Amniotic stem cell (primary cell): ENCODE measurements at places on chromosomes 11 and 22.

DNA sequence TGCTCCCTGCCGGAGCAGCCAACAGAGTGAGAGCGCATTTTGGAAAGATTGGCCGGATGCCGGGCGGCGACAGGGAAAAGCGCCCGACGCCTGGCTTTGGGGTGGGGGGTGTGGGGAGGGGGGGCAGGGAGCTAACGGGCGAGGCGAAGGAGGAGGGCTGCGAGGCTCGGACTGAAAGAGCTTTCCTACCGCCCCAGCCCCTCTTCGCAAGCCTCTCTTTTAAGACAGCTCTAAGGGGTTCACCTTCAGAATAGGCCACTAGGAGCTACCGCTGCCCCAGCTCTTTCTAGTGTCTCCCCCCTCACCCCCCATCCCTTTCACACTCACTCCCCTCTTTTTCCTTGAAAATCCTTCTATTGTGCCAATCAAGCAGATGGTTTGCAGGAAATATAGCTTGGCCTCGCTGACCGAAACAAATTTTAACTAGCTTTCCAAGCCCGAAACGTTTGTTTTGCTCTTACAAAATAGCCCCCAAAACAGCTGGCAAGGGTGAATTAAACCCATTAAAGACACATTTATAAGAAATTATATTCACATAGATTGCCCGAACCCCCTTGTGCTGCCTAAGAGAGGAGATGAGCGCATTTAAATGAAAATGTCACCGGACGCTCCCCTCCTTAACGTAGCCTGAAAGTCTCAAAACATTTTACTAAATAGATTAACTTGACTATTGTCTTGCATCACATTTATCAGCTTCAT is 3.7 kb upstream of the DBX1 start:
- DNase-seq, result no peak

DNA sequence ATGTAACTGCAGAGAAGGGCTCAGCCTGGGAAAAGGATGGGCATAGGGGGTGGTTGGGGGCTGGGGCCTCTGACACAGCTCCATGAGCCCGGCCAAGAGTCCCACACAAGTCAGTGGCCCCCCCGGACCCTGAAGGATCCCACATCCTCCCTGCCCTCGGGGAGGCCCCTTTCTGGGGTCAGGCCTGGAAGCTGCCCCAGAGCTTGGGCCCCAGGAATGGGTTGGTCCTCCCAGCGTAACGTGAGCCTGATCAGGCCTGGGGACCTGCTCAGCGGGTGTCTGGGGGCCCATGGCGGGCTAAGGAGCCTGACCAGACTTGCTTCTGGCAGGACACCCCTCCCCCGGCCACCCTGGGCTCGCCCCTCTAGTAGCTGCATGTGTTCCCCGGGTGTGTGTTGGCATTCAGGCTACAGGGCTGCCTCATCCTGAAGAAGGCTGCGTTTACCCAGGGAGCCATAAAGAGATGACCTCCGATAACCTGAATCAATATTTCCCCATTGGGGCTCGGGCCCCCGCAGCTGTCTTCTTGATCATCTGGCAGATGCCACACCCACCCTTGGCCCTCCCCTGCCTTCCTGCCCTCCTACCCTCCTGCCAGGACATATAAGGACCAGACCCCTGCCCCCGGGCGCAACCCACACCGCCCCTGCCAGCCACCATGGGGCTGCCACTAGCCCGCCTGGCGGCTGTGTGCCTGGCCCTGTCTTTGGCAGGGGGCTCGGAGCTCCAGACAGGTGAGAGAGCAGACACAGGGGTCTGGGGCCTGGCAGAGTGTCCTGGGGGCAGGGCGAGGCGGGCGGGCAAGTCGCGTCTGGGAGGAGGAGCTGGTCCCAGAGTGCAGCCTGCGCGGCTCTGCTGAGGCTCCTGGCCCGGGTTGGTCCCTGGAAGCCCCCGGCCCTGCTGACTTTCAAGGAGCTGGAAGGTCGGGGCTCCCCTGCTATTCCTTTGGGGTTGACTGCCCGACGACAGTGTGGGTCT is at the start of gene MUC2:
MUC2 (plus strand) TSS at position 631 of the 978 bp plus-strand sequence.
- DNase-seq, result no peak

DNA sequence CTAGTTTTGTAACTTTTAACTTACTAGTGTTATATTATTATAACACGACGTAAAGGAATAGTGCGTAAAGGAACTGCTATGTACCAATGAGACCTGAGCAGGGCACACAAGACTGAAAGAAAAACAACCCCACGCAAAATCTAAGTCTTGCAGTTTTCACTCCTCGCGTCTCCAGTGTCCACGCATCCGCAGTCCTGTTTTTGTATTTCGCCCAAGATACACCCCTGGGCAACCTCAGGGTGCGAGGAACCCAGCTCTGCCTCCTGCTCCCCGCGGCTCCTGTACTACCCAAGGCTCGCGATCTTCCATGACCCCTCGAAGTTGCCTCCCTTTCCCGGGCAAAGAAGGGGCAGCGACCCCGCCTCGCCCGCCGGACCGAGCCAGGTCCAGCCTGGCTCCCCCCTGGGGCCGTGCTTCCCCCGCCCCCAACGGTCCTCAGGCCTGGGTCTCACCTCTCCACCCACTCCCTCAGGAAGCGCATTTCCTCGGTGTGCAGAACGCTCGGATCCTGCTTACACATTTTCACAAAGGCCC is 393 bp downstream of the ST13 start:
- DNase-seq, result no peak

DNA sequence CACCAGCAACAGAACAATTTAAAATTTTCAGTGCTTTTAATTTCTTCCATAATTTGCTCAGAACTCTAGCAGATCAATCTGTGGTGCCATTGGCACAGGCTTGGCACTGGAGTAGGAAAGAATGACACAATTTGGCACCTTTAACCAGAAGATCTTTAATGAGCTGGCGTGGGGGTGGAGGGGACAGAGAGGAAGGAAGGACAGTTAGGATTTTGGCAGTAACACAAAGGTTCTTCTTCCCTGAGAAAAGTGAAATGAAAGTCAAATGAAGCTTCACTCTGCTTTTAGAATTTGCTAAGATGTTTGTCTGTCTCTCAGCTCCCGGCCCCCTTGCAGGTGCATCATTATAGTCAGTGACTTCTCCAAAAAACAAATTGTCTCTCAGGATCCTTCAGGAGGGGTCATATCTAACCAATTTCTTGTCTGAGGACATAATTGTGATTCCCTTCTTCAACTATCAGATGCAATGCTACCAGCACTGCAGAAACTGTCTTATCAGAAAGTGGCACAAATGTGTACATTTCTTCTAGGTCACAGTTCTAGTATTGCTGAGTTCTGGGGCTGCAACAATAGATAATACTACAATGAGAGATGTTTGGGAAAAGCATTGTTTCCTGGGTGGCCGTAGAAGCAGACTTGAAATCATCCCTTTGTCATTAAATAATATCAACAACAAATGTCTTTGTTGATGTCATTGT is 66.8 kb downstream of the CSTPP1 start:
- no peak for DNase-seq

GRCh38 chr22:25696763-25697162 is 45.2 kb upstream of the MYO18B start:
- no peak for DNase-seq

DNA sequence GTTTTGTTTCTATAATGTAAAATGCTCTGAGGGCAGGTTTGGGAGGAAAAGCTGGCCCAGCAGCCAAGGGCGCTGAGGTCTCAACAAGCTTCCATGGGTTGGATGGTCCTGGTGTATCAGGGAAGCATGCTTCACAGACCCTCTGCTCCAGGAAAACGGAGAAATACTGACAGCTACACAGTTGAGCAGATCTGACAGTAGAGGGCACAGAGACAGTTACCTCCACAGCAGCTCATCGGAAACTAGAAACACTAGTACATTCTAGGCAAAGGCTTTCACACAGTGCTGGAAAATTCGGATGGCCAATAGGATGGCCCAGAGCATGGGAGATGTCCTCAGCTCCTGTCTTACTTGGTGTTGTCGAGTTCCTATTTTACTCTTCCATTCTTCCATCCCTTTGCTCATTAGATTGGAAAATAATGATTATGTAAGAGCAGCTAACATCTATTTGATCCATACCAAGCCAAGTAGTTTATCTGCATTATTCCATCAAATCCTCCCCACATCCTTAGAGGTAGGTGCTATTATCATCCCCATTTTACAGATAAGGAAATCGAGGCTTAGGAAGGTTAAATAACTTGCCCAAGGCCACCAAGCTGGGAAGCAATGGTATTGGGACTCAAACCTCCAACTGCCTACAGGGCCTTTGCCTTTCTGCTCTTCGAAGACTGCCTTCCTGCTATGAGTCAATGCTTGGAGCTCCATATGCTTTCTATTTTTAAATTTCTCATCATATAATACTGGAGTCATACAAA is 28.3 kb downstream of the LMO2 start:
- no peak for DNase-seq

- DNase-seq, result no peak
Observed at GRCh38 chr22:17570851-17571631, 7.7 kb downstream of the SLC25A18 start.

DNA sequence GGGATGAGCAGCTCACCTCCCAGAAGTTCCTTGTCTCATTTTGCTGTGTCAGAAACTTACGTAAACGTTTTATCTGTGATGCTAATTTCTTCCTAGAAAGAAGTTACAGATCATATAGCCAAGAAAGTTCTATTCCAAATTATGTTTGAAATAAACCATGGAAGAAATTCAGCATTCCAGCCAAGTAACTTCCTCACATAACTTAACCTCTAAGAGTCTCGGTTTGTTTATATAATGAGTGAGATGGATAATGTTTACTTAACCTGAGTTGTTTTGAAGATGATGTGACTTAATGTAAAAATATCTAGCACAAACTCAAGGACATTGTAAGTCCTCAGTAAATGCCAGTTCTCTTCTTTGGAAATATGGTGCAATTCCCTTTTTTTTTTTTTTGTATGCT is 8.9 kb upstream of the MUC15 start:
- DNase-seq, result no peak

GRCh38 chr11:106763501-106763900 is 254.8 kb downstream of the GUCY1A2 start:
- no peak for DNase-seq

- no peak for DNase-seq
Observed at GRCh38 chr11:2799881-2800654, 85.5 kb downstream of the CDKN1C start.

DNA sequence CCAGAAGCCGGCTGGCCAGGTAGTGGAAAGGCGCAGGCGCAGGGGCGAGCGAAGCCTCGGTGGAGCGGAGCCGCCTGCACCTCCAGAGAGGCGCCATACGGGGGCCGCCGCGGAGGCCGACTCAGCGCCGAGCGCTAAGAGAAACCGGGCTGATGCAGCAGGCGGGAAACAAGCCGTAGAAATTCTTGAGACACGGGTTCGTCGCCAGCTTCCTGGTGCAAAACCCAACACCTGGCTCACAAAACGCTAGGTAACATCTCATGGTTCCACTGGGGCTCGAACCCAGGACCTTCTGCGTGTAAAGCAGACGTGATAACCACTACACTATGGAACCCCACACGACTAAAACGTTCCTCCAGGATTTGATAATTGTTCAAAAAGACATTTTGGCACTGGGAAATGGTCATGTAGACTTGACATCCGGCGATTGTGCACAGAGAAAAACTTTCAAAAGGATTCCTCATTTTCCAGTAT is 39.1 kb downstream of the OR4D9 start:
- DNase-seq, result peak; percentile 94

GRCh38 chr11:17526326-17526725 is 17.9 kb downstream of the USH1C start:
- no peak for DNase-seq

GRCh38 chr11:86201371-86201884 is 43.1 kb upstream of the EED start:
- DNase-seq, result no peak

DNA sequence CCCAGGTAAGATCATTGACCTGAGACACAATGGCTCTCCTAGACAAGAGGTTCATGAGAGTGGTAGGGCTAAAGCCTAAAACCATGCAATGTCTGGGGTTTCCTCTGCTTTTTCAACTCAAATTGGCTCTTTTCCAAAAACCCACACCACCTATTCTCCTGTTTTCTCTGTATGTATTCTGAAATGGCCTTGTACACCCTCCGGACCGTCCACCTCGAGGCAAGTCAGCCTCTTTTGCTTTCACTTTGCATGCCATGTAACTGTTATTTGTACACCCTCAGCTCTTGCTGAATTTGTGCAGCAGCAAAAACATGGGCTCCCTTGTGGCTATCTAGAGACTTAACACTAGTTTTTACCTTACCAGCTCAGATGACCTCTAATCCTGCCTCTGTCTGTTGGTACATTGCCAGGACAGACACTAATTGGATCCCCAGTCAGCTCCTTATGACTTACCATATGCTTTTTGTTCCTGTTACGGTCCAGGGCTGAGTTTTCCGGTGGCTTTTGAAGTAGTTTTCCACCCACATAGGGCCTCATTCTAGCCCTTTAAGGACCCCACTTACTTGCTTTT is 288.0 kb downstream of the SBF2 start:
- DNase-seq, result no peak

DNA sequence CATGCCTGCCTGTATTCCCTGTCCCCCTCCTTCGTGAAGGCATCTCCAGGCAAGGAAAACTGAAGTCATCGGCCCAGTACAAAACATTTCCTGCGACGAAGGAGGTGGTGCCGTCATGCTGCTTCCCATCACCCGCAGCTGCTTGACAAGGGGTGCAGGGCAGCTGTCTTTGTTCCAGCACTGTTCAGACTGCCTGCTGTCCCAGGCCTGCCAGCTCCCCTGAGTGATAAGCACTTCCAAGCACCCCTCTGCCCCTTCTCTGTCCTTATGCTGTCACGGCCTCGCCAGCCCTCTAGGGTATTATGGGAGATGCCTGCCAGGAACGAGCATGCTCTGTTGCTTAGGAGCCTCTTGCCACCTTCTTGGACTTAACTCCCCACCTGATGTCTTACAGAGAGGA is 37.1 kb upstream of the BSX start:
- no peak for DNase-seq

GRCh38 chr22:29030016-29030617 is 31.5 kb downstream of the C22orf31 start:
- no peak for DNase-seq

DNA sequence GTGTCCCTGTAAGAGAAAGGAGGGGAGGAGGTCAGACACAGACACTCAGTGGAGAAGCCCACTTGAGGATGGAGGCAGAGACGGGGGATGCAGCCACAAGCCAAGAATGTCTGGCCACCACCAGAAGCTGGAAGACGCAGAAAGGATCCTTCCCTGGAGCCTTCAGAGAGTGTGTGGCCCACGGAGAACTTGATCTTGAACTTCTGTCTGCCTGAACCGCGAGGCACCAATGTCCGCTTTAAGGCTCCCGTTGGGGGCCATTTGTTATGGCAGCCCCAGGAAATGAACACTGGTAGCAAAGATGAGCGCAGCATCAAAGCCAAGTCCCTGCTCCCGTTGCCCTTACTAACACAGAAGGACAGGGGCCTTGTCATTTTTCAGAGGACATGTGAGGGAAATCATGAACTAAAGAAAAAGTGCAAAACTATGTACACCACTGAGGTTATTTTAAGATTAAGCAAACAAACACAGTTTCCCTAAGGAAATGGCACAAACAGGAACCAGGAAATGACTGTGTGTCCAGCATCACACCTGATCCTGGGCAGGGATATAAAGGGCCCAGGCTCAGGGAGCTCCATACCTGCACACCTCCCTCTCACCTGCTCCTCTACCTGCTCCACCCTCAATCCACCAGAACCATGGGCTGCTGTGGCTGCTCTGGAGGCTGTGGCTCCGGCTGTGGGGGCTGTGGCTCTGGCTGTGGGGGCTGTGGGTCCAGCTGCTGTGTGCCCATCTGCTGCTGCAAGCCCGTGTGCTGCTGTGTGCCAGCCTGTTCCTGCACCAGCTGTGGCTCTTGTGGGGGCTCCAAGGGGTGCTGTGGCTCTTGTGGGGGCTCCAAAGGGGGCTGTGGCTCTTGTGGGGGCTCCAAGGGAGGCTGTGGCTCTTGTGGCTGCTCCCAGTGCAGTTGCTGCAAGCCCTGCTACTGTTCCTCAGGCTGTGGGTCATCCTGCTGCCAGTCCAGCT is at the start of gene KRTAP5-6:
KRTAP5-6 (plus strand) TSS at position 588 of the 963 bp plus-strand sequence; CDS start at position 639, 51 bp downstream.
- no peak for DNase-seq
